Activated CD4-positive, alpha-beta T cell treated with anti-CD3 and anti-CD28 coated beads for 48 hours (primary cell): ENCODE measurements at places on chromosomes 2 and 18.
A peak's percentile ranks its signal among the peaks of the same experiment; 100 is the strongest.

GRCh38 chr18:51516478-51517038 lies 319.1 kb upstream of the MEX3C start:
- no peak for DNase-seq

GRCh38 chr2:143157001-143157400 lies 27.8 kb downstream of the ARHGAP15 start:
- no peak for DNase-seq

DNA sequence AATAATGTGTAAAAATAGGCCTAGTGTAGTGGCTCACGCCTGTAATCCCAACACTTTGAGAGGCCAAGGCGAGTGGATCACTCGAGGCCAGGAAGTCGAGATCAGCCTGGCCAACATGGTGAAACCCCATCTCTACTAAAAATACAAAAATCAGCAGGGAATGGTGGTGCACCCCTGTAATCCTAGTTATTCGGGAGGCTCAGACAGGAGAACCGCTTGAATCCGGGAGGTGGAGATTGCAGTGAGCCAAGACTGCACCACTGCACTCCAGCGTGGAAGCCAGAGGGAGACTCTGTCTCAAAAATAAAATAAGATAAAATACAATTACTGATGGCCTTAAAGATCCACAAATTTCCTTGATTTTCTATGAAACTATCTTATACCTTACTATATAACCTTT lies 3.8 kb downstream of the ATF2 start:
- no peak for DNase-seq

GRCh38 chr2:128252501-128252900 lies 66.2 kb downstream of the HS6ST1 start:
- no peak for DNase-seq

- no peak for DNase-seq
These were observed 2109.4 kb upstream of the PIK3C3 start for GRCh38 chr18:39845631-39846030.

- DNase-seq = no peak
These were observed 279.0 kb downstream of the KIAA1328 start for GRCh38 chr18:37107748-37108522.

DNA sequence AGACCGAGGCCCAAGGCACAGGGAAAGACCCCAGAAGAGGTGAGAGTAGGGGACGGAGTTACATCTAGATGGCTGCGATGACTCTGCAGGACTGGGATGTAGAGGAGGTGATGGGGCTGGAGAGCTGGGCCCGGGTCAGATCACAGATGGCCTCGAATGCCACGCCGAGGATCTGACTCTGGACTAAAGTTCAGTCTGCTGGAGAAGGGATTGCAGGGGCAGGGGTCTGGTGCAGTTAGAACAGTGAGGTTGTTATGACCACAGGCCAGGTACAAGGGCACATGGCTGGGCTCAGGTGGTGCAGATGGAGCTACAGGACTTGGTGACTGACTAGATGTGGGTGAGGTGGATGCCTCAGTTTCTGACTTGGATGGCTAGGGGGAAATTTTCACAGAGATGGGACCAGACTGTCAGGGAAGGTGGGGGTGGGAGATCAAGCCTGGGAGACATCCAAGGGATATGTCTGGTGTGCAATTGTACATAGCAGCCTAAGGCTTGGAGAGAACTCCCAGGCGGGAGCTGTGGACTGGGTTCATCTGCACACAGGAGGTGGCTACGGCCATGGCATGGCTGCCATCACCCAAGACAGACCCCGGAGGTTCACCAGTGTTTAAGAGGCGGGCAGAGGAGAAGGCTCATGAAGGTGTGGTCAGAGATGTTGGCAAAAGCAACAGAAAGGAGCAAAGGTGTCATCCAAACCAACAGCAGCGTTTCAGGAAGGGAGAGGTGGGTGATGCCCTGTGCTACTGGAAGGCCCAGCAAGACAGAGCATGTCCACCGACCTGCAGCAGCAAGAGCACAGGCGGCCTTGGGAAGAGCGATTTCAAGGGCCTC lies 66.9 kb downstream of the CIB4 start:
- no peak for DNase-seq

DNA sequence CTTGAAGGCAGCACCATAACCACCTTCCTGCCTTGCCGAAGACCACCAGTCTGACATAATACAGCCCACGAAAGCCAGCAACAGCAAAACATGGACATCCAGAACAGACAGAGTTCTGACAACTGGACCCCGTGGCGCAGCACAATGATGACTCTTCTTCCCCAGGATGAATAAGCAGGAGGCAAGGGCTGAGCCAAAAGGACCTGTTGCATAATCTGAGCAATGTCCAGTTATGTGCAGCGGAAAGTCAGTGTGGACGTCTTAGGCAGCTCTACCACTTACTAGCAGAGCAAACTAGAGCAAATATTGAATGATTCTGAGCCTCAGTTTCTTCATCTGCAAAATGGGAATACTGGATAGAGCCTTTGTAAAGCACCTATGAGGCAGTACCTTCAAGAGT lies 225.1 kb downstream of the ZBTB7C start:
- no peak for DNase-seq

DNA sequence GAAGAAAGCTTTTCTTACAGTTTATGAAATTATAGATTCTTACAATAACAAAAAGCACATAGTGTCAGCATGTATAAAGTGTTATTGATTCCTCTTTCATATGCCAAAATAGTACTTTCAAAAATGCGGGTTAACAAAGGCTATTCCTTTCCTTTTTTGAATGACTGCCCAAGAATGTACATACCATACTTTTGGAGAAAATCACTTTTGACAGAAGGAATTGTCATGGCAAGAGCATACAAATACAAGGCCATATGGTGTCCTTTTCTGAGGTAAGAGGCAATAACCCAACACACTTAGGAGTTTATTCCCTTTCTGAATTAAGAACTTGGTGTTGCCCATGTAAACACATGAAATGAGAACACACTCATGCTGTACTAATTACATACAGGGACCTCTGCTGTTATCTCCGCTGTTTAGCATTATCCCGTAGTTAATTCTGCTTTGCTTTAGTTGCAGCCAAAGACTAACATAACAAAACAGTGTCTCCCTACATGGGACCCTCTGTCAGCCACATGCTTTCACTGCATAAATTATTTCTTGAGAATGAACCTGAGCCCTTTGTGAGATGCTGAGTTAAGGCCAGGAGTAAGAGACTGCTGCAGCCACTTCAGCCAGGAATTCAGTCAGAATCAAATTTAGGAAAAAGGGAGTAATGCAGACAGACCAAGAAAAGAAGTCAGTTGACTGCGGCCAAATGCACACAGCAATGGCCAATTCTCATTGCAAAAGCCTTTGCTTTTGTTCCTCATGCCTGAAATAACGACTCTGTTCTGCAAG lies 67.0 kb downstream of the CDH2 start:
- no peak for DNase-seq

DNA sequence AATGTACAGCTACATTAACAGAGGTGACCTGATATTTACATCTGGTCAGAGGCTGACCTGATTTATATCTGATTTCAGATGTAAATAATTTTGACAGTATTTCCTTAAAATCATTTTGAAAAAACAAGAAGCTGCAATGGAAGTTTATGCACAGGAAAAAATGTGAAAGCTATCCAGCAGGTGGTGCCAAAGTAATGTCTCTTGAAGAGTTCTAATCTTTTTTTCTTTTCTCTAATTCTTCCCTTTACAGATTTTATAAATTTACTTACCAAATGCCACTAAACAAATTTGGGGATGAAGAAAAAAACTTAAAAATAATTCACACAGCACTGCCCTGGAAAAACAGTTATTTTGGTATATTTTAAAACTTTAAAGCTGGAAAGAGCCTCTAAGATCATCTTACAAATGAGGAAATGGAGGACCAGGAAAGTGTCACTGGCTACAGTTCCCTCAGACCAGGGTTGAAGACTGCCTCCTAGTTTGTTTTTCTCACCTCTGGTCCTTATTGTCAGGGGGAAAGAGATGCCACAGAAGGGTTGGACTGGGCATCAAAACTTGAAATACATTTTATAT lies 16.4 kb upstream of the FBLN7 start:
- DNase-seq = peak; percentile 49

DNA sequence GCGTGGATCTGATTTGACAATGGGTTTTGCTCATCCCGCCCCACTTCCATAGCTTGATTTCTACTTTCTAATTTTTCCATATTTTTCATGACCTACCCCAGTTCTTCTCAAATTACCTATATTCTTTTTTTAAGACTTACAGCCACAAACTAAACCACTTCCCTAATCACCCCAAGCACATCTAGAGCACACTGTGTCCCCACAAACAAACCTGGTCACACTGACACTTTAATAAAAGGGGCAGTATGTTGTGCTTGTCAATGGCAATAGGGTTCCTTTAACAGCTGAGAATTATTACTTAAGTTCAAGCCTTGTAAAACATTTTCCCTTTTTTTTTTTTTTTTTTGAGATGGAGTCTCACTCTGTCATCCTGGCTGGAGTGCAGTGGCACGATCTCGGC lies 47.1 kb downstream of the MREG start:
- no peak for DNase-seq

- no peak for DNase-seq
These were observed 243.5 kb downstream of the CDH7 start for GRCh38 chr18:65994302-65994701.

DNA sequence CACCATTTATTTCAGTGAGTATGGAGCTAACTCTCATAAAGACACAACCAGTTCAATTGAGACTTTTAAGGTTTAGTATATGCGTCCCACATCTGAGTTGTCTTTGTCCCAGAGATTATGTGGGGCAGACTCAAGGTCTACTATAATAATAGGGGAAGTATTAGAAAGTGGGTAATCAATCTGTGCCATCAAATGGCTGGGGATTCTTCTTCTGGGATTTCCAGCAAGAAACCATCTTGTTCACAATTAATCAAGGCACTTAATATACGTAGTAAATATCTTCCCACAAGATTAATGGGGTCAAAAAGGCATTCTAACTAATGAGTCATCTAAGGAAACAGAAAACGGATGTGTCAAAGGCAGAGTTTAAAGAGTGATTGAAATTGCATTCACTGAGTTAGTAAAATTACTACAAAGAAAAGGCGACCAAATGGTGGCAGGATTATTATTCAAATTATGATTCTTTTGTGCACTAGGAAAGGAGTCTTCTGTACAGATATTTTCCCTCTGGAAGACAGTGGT lies 179.8 kb upstream of the REG3G start:
- no peak for DNase-seq

DNA sequence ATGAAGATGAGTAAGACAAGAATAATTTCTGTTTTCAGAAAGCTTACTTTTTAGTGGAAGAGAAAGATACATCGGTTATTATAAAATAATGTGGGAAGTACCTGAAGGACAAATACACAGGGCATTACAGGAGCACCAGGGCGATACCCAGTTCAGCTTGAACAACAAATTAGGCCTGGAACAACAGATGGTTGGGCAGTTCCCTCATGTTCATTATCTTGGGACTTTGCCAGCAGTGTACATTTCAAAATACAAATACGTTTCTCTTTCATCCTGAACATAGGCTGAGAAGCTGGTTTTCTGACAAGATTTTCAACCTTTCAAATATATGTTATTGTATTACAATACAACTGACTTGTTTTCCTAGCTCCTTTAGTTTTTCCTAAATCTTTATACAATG lies 79.6 kb downstream of the TGIF1 start:
- no peak for DNase-seq

DNA sequence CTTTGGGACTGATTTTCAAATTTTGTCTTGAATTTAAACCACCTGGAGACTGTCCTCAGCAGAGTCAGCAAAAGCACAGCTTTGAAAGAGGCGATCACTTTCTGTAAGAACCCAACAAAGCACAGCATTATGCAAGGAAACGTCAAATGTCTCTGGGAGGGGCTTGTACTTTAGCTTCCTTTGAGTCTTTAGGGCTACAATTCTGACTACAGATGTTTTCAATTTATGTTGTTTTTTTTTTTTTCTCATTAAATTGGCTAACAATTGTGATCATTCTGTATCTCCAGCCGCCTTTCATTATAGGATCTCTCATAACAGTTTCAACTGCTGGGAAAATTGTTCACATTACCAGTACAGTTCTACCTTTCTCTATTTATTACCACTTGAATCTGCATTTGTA lies 48.3 kb downstream of the COL3A1 start:
- no peak for DNase-seq

GRCh38 chr2:95388856-95389244 lies 13.7 kb upstream of the FAHD2A start:
- DNase-seq = no peak

DNA sequence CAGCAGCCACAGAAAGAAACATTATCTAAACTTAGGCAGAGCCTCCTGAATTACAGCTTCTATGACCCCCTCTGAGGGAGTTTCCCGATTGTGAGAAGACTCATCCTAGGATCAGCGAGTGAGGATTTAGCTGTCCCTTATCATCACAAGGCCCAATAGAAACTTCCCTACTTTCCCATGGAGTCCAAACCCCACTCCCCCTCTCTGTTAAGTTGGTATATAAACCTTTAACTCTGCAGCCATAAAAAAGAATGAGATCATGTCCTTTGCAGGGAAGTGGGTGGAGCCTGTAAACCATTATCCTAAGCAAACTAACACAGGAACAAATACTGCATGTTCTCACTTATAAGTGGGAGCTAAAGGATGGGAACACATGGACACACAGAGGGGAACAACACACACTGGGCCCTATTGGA lies 78.8 kb downstream of the MYL12B start:
- no peak for DNase-seq

- no peak for DNase-seq
These were observed 1.4 kb downstream of the UGT1A5 start for GRCh38 chr2:233714121-233714520.

- DNase-seq = no peak
These were observed 209.1 kb downstream of the FSIP2 start for GRCh38 chr2:185947722-185948121.

DNA sequence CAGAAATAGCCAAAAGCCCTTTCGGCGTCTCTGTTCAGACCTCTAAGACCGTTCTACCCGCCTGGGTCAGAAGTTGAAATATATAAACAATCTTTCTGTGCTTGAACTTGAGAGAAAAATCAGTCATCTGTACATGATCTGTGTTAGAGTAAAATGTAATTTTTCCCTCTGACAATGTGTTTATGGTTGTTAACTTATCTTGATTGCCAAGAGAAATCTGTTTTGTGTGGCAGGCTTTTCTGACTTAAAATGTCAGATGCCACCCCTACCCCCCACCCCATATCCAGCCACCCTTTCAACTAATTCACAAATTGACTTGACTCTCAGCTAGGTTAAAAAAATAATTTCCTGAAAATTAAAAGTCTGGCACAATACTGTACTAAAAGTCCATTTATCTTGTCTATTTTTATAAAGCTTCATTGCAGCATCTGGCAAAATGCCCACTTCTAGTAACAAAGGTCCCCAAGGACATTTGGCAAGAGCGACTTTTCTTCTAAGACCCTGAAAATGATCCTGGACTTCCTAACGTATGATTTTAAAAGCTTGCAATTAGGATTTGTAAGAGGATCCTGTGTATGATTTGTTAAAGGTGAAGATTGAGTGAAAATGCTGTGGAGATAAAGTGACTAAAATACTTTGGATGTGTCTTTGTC lies 304.2 kb downstream of the EPHA4 start:
- DNase-seq = no peak

DNA sequence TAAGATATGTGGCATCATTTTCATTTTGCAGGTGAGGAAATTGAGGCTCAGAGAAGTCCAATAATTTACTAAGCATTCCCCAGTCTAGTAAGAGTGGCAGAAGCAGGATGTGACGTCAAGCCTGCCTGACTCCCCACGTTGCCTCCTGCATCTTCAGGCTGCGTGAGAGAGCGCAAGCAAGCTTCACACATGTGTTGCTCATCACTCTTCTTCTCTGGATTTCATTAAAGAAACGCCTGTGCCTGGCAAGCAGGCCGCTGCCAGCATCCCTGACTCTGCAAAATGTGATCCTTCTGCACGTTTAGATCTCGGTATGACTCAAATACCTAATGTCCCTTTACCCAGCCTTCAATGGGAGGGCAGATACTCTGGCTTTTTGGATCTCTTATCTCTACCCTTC lies 96.8 kb downstream of the PRKCE start:
- DNase-seq = peak; percentile 5

- DNase-seq = peak; percentile 6
These were observed 144.2 kb downstream of the ALK start for GRCh38 chr2:29777161-29777560.
